ENCODE measurements at places on chromosomes 1 and 21.

GRCh38 chr1:57599236-57599994 is 175.6 kb upstream of the DAB1 start:
- DNase-seq: no peak

GRCh38 chr1:63917571-63918417 is 144.0 kb downstream of the ROR1 start:
- peak; percentile 38 for DNase-seq

GRCh38 chr21:17911628-17912027 is 92.5 kb upstream of the C21orf91 start:
- DNase-seq: no peak

- no peak for DNase-seq
Observed at GRCh38 chr21:44508426-44508710, 31.6 kb downstream of the KRTAP10-1 start.

- no peak for DNase-seq
Observed at GRCh38 chr1:90732136-90732535, 15.0 kb upstream of the BARHL2 start.

GRCh38 chr1:53086491-53087070 is 24.6 kb downstream of the PODN start:
- DNase-seq: no peak

DNA sequence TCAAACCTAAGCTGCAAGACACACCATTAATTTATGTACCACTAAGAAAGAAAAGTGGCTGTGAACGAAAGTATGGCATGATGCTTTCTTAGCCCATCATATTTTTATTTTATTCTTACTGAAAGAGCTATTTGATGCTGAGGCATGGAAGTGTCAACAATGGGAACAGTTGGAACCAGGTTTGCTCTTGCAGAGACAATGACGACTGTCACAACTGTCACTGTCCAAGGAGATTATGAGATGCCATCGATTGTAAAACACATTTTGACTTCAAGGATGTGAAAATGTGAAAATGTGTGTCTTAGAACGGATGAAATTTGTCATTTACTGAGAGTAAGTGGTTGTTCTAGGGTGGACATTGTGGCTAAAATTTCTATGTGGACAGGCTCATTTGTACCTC is 2.8 kb upstream of the ACTL8 start:
- DNase-seq: no peak

DNA sequence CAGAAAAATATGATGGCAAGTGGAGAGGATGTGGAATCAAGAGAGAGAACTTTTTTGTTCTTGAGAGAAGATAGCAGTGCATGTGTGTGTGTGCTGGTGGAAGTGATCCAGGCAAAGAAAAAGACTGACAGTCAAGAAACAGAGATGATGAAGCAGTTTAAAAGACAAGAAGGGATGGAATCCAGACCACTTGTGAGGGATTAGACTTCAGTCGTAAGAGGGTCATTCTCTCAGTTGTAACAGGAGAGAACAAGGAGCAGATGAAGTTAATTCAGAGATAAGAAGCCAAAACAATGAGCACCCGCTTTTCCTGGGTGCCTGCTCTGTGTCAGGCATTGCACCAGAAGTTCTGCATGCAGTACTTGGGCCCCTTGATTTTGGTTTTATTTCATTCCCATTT is 76.6 kb downstream of the RNF220 start:
- DNase-seq: no peak

GRCh38 chr1:245298781-245299180 is 144.0 kb downstream of the KIF26B start:
- peak; percentile 90 for DNase-seq

DNA sequence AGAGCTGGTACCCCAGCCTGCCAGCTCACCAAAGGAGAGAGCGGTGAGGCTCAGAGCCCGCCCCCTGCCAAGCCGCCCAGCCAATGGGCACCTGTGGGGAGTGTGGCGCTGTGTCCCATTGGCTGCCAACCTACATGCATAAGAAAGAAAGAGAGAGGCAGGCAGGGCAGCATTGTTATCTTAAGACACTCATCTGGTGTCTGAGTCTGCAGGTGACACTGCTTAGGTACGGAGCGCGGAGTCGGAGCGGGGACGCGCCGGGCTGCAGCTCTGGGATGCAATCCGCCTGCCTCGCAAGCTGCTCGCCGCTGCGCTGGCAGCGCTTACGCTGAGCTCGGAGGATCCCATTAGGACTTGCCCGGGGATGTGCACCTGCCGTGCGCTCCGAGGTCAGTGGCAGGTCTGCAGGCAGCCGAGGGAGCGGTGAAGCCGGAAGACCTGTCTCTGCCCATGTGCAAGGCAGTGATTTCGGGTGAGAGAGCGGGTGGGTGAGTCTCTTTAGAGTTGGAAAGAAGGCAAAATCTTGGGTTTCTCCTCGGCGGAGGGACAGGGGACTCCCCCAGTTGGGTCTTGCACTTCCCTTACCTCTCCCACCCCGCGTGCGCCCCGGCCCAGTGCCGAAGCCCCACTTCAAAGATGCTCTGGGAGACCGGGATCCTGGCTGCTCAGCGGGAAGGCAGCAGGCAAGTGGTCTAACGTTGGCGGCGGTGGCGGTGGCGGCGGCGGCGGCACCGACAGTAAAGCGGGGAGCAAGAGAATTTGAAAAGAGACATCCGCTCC is at the start of gene BRINP2:
Gene BRINP2 (plus strand): TSS at position 203 of the 780 bp plus-strand sequence. CDS start 58,919 bp downstream, outside the sequence.
- DNase-seq: peak; percentile 57

GRCh38 chr1:98706173-98706843 is 44.8 kb downstream of the SNX7 start:
- DNase-seq: no peak

- no peak for DNase-seq
Observed at GRCh38 chr1:21292984-21293536, 2.8 kb upstream of the ECE1 start.

- peak; percentile 98 for DNase-seq
Observed at GRCh38 chr1:202235856-202236837, 42.5 kb downstream of the LGR6 start.

GRCh38 chr21:43591571-43591970 is 67.7 kb downstream of the HSF2BP start:
- no peak for DNase-seq

DNA sequence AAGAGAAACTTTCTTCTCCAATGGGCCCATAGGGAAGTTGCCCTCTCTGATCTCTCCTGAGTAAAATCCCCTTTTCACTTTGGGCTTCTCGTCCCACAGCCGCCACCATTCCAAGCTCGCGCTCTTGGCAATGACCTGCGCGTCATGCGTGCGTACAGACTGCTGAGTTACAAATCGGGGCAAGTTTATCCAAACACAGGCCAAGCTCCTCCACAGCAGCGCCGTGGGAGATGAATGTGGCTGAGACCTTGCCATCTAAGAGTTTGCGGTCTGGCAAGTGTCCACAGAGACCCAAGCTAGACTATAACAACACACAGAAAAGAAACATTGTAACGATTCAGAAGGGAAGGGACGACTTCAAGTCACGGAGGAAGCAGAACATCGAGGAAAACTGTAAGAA is 116.3 kb upstream of the SOD1 start:
- no peak for DNase-seq

DNA sequence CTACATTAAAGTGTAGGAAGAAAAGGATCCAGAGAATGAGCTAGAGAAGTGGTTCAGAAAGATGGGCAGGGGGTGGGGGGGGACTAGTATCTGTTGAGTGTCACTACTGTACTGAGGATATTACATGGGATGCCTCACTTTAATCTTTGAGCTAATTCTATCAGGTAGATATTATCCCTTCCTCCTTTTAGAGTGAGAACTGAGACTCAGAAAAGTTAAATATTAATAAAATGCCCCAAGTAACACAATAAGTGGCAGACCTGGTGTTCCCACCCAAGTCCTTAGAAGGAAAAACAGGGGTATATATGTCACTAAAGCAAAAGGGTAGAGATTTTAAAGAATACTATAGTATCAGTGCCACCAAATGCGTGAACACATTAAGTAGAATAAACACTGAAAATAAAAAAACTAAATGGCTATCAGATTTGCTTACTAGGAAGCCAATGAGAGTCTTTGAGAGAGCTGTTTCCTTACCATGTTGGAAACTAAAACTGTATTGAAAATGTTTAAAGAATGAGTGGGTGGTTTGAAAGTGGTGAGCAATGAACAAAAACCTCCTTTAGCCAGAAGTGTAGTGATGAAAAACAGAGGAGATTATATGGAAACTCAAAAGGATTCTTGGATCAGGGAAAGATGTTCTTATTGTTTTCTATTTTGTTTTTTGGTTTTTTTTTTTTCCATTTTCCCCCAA is 230.8 kb downstream of the BARHL2 start:
- DNase-seq: no peak

Data from ACHN (cell line).